ENCODE measurements at places on chromosomes 16 and 17.

DNA sequence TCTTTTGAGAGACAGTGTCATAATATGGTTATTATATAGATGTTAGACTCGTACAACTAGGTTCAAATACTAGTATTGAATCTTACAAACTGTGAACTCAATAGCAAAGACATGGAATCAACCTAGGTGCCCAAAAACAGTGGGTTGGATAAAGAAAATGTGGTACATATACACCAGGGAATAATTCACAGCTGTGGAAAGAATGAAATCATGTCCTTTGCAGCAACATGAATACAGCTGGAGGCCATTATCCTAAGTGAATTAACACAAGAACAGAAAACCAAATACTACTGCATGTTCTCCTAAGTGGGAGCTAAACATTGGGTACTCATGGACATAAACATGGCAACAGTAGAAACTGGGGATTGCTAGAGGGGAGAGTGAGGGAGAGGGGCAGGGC lies 8.1 kb downstream of the PHKB start:
- DNase-seq = no peak

- DNase-seq = no peak
These were observed 42.5 kb downstream of the MYH3 start for GRCh38 chr17:10614536-10615155.

DNA sequence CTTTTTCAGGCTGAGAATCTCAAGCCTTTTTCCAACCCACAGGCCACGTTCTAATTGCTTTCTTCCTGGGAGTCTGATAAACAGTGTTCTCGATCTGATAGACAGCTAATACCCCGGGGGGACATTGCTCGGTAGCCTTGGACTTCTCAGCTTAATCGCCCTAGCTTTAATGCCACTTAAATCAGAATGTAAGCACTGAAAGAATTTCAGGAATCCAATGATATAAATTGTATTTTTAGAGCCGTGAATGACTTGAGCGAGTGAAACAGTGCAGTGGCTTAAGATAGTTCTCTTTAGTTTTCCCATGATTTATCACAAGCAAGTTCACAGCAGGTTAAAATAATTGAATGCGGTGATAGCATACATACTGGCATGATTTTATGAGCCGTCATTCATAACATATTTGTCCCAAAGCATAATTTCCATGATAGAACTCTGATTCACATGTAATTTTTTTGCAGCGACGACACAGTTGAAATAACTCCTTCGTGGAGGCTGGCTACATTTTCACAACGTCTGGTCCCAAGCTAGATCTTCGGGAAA lies 116.1 kb upstream of the MYOCD start:
- no peak for DNase-seq

- DNase-seq = no peak
These were observed 8.4 kb upstream of the CNTNAP4 start for GRCh38 chr16:76268824-76269223.

DNA sequence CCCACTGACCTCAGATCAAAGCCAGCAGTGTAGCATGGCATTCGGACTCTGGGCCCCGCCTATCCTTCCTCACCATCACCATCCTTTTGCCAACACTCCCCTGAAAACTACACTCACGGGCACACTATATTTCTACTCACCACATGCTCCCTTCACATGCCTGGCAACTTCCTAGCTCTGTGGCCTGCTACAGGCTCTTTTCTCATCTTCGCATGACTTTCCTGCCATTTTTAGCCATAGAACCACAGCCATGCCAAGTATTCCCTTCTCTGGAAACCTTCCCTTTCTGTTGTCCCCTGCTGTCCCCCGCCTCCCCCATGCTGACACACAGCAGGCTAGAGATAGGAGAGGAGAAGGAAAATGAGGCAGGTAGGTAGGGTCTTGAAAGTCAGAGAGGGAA lies 45.5 kb upstream of the MMP2 start:
- no peak for DNase-seq

GRCh38 chr17:77882040-77882439 lies 76.5 kb upstream of the TNRC6C start:
- DNase-seq = no peak

DNA sequence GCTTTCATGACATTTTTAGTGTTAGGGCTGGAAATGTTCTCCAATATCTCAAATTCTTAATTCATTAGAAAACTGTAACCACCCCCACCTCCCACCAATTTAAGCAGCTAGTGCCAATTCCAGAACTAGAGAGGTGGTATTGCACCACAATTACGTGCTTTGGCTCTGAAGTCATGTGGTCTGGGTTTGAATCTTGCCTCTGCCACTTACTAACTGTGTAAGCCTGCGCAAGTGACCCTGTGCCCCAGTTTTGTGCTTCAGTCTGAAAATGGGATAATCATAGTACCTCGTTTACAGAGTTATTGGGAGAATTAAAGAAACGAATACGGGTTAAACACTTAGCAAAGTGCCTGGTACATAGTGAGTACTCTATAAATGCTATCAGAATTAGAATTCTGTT lies 14.2 kb upstream of the MPHOSPH6 start:
- no peak for DNase-seq

- no peak for DNase-seq
These were observed 125.3 kb downstream of the RBFOX3 start for GRCh38 chr17:79485419-79485985.

Data from stimulated activated CD4-positive, alpha-beta T cell treated with anti-CD3 and anti-CD28 coated beads, Interleukin-1b, Interleukin-23, amount 100 ng/mL, for 4 hours (primary cell).